Naive thymus-derived CD8-positive, alpha-beta T cell (primary cell): ENCODE measurements at places on chromosomes 1 and 21. TPM values are rescaled to one million over a fixed set of nuclear protein-coding genes. Genes with fewer than 3 reads are reported as not detected.

GBP4 gene
- 23.1 TPM for total RNA-seq

- H3K27ac ChIP-seq: no peak overlapping the region
- H3K4me1 ChIP-seq: peaks cover 94% of the 10 kb centered on the region
- peaks cover 2% of the 10 kb centered on the region for H3K36me3 ChIP-seq
- no peak for DNase-seq
- H3K4me3 ChIP-seq: no peak overlapping the region
These were observed 21.1 kb downstream of the MAPKAPK2 start for GRCh38 chr1:206705726-206706297.

RPL5 gene
- total RNA-seq: 1,641 TPM

LINGO4 gene
- not detected for total RNA-seq

- H3K27ac ChIP-seq: no peak overlapping the region
- H3K4me1 ChIP-seq: no peaks in the 10 kb centered on the region
- no peak overlapping the region for H3K4me3 ChIP-seq
- no peaks in the 10 kb centered on the region for H3K27me3 ChIP-seq
- H3K36me3 ChIP-seq: no peaks in the 10 kb centered on the region
These were observed 541.3 kb downstream of the OMA1 start for GRCh38 chr1:58005212-58005611.

GRCh38 chr1:93331412-93331811 is 14.3 kb upstream of the DR1 start:
- no peaks in the 10 kb centered on the region for H3K36me3 ChIP-seq
- no peak overlapping the region for H3K4me3 ChIP-seq
- no peaks in the 10 kb centered on the region for H3K27me3 ChIP-seq
- no peak for DNase-seq
- no peak overlapping the region for H3K27ac ChIP-seq

SPRR2D gene
- total RNA-seq: not detected

- no peak overlapping the region for H3K27ac ChIP-seq
- H3K4me1 ChIP-seq: no peaks in the 10 kb centered on the region
- no peaks in the 10 kb centered on the region for H3K36me3 ChIP-seq
- no peaks in the 10 kb centered on the region for H3K27me3 ChIP-seq
- no peak overlapping the region for H3K4me3 ChIP-seq
- DNase-seq: no peak
These were observed 62.0 kb downstream of the SLC9A1 start for GRCh38 chr1:27092888-27093287.

DNA sequence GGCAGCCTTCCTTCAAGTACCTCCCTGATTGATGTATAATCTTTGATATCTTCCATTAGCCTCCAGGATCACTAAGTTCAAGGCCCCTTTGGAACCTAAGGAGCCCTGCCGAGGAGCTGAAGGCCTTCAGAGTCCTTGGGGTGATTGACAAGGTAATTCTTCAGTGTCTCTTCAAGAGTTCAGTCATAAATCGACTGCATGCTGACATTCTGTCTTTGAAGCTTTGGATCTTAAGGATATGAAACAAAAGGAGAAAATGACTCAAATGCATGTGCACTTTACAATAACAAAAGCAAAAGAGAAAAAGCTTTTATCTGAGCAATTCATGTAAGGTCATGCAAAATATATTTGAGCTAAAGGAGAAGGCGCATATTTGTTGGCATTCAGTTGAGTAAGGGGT is 125.3 kb downstream of the RPS6KC1 start:
- no peaks in the 10 kb centered on the region for H3K4me1 ChIP-seq
- H3K27ac ChIP-seq: no peak overlapping the region
- peaks cover 74% of the 10 kb centered on the region for H3K36me3 ChIP-seq
- no peak overlapping the region for H3K4me3 ChIP-seq

ERICH3 gene
- not detected for total RNA-seq

- H3K4me3 ChIP-seq: peak overlapping the region; percentile 4
- peaks cover 49% of the 10 kb centered on the region for H3K4me1 ChIP-seq
- H3K27ac ChIP-seq: no peak overlapping the region
- H3K36me3 ChIP-seq: no peaks in the 10 kb centered on the region
- no peaks in the 10 kb centered on the region for H3K27me3 ChIP-seq
- no peak for DNase-seq
These were observed 7.2 kb downstream of the TRIT1 start for GRCh38 chr1:39876144-39876543.

- no peak overlapping the region for H3K27ac ChIP-seq
- peaks cover 9% of the 10 kb centered on the region for H3K27me3 ChIP-seq
- peaks cover 14% of the 10 kb centered on the region for H3K36me3 ChIP-seq
- H3K4me1 ChIP-seq: peaks cover 6% of the 10 kb centered on the region
- H3K4me3 ChIP-seq: no peak overlapping the region
These were observed 17.6 kb upstream of the TMEM61 start for GRCh38 chr1:54962612-54963395.

DNA sequence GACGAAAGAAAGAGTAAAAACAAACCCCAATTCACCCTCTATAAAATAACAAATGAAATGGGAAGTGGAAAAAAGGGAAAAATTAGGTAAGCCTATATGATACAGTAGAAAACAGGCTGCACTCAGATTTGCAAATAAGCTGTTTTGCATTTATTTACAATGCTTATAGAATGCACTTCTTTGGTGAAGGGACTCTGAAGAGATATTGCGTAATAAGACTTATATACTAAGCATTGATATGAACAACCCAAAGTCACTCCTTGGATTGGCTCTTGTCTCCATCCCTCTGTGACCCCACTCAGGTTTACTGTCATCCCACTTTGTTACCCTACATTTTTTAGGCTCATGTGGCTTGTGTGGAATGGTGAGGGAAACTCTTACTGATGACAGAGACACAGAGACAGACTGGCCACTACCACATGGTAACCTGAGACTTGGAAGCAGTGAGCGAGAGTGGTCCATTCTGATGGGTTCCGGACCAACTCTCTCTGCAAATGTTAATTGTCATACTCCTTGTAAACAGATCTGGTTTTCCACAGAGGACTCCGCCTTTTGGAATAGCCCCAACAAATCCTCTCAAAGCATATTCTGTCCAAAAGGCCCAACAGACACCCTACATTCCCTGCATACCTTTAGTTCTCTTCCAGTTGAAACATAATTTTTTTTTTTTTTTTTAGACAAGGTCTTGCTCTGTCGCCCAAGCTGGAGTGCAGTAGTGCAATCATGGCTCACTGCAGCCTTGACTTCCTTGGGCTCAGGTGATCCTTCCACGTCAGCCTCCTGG is 11.0 kb downstream of the GSTM5 start:
- no peak for DNase-seq
- H3K27me3 ChIP-seq: no peaks in the 10 kb centered on the region
- no peaks in the 10 kb centered on the region for H3K4me1 ChIP-seq
- no peak overlapping the region for H3K27ac ChIP-seq
- no peak overlapping the region for H3K4me3 ChIP-seq

DNA sequence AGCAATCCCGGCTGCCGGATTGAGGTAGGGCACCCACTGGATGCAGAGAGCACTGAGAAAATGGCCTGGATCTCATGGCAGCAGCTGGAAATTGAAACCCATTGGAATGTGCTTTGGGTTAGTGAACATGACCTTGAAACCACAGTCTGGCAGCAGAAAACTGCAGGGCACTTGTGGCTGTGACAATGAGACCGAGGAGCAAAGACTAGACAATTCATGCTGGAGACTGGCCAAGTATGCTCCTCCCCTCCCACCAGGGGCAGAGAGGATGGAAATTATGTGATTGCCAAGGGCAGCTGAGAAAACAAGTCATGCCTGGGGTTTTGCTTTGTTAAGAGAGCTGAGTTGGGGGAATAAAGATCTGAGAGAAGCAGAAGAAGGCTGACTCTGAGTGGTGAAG is 60.7 kb downstream of the ZNF697 start:
- no peak for DNase-seq
- no peaks in the 10 kb centered on the region for H3K4me1 ChIP-seq
- H3K27ac ChIP-seq: no peak overlapping the region
- no peak overlapping the region for H3K4me3 ChIP-seq
- no peaks in the 10 kb centered on the region for H3K36me3 ChIP-seq

GRCh38 chr1:230295367-230295766 is 130.8 kb downstream of the PGBD5 start:
- H3K4me3 ChIP-seq: no peak overlapping the region
- H3K27ac ChIP-seq: no peak overlapping the region
- peaks cover 13% of the 10 kb centered on the region for H3K4me1 ChIP-seq
- no peak for DNase-seq
- no peaks in the 10 kb centered on the region for H3K27me3 ChIP-seq

COL8A2 gene
- total RNA-seq: 0.31 TPM

IFNAR1 gene
- total RNA-seq: 50.1 TPM

DNA sequence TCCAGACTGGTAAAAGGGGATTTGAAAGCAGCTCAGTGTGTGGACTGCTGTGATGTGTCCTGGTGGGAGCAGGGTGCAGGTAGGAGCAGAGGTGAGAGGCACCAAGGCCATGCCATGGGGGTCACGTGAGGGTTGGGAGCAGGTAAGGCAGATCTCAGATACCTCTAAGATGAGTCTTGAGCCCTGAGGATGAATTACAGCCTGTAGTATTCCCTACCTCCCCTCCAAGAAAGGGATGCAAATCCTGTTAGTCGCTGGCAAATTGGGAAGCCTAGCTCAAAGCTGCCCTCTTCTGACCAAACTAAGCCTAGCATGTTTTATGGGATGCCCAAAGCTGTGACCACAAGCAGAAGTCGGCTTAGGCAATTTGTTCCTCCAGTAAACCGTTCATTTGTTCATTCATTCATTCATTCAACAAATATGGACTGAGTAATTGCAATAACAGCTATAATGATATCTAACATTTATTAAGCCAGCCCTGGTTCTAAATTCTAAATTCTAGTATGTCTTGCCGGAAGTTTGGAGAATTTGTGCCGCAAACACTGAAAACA is 3.9 kb upstream of the NUAK2 start:
- no peak for DNase-seq
- H3K36me3 ChIP-seq: peaks cover 11% of the 10 kb centered on the region
- no peaks in the 10 kb centered on the region for H3K27me3 ChIP-seq
- peaks cover 43% of the 10 kb centered on the region for H3K4me1 ChIP-seq
- H3K27ac ChIP-seq: peak overlapping the region; percentile 60

DNA sequence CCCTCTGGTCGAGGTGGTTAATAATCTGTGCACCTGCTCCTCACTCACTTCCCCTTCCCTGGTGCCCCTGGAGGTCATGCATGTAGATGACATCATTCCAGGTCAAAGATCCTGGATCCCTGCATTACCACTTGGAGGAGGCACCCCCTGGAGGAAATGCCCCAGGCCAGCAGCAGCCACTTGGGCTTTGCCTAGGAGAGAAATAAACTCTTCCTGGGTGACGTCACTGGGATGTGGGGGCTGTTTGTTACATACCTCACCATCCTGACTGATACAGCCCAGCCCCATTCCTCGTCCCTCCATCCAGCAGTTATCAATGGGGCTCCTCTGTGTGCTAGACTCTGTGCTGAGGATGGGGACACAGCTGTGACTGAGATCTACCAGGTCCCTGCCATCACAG is 433.6 kb downstream of the PTPRU start:
- no peak overlapping the region for H3K27ac ChIP-seq
- H3K27me3 ChIP-seq: peaks cover 6% of the 10 kb centered on the region
- no peak overlapping the region for H3K4me3 ChIP-seq
- DNase-seq: no peak
- H3K36me3 ChIP-seq: no peaks in the 10 kb centered on the region

TFF3 gene
- total RNA-seq: not detected

DNA sequence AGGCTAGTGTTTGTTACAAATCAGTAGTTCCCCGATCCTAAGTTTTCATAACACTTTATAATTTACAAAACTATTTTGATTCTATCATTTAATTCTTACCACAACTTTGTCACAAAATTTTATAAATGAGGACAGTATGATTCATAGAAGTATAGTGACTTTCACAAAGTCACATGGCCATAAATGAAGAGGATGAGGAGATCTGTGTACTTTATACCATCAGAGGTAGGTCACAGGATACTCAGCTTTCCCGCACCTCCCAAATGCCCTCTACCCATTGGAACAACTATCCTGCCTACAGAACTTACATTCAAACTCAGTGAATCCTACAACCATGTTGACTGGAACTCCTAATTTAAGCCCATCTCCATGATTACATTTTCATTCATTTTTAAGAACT is 56.3 kb downstream of the TNFSF4 start:
- no peak for DNase-seq
- H3K4me3 ChIP-seq: no peak overlapping the region
- peaks cover 6% of the 10 kb centered on the region for H3K4me1 ChIP-seq

DNA sequence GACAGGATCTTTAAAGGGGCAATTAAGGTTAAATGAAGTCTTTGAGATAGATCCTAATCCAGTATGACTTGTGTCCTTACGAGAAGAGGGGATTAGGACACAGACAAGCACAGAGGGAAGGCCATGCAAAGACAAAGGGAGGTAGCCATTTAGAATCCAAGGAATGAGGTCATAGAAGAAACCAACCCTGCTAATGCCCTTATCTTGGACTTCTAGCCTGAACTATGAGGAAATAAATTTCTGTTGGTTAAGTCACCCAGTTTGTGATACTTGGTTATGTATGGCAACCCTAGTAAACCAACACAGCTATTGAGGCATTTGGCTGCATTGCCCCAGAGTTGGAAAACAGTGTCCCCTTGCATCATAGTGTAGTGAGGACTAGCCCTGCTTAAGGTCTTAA is 121.3 kb downstream of the MAST2 start:
- DNase-seq: no peak
- H3K4me3 ChIP-seq: no peak overlapping the region
- peaks cover 2% of the 10 kb centered on the region for H3K27me3 ChIP-seq
- no peak overlapping the region for H3K27ac ChIP-seq
